ENCODE measurements at places on chromosomes 16 and 17.

DNA sequence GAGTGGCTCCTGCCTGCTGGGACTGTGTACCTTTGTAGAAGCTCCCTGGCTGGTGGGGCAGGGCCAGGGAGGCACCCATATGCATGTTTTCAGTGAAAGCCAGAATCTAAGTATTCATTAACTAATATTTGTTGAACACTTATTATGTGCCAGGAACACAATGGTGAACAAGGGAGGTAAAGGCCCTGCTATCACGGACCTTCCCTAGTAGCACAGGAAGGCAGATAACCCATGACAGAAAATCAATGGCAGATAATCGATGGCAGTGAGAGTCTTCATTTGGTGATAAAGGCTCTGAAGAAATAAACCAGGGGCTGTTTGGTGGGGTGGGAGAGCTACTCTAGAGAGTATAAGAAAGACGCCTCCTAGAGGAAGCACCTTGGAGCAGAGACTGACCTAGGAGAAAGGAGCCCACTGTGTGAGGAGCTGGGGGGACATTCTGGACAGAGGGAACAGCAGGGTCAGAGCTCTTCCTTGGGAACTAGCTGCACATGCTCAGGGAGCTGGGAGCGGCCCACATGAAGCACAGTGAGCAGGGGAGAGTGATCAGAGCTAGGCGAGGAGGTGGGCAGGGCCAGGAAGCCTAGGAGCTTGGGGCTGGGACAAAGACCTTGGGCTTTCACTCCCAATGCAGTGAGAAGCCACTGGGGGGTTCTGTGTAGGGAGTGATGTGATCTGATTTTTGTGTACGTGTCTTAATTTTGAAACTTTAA is 78.5 kb downstream of the SPECC1 start:
- DNase-seq = no peak

DNA sequence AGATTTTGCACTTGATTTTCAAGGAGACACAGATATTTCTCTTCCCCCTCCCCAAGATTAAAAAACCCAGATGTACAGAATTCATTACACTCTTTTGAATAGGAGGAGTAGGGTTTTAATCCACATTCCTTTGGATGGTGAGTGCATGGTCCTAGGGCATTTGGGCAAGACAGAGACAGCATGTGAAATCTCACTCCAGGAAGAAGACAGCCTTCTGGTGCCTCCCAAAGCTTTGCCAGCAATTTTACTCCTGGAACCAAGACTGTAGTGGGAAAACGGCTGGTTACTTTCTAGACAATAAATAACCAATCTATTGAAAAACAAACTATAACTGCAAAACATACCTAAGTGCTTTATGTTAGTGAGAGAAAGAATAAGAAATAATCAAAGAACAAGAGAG is 15.2 kb downstream of the TEX2 start:
- DNase-seq = no peak

- DNase-seq = no peak
Measured at GRCh38 chr16:85057212-85057889, 29.8 kb downstream of the KIAA0513 start.

- no peak for DNase-seq
Measured at GRCh38 chr16:23048164-23048563, 101.1 kb downstream of the USP31 start.

GRCh38 chr17:39671651-39672521 is 3.6 kb downstream of the PNMT start:
- no peak for DNase-seq

GRCh38 chr16:68083239-68083781 is 1.9 kb upstream of the NFATC3 start:
- DNase-seq = no peak

DNA sequence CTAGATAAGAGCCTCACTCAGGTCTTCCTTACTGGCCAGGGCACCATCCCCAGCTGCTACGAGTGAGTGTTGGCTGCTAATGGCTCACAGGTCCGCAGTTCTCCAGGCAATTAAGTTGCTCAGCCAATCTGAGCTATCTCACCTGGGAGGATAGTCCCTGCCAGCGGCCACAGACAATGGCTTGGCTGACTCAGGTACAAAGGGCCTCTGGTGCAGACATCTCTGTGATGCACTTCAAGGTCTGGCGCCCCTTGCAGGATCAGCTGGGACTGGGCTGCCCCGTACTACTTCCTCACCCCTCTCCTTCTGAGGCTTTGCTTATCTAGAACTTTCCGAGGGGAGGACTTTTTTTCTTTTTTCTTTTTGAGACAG is 49.2 kb upstream of the EMP2 start:
- no peak for DNase-seq

DNA sequence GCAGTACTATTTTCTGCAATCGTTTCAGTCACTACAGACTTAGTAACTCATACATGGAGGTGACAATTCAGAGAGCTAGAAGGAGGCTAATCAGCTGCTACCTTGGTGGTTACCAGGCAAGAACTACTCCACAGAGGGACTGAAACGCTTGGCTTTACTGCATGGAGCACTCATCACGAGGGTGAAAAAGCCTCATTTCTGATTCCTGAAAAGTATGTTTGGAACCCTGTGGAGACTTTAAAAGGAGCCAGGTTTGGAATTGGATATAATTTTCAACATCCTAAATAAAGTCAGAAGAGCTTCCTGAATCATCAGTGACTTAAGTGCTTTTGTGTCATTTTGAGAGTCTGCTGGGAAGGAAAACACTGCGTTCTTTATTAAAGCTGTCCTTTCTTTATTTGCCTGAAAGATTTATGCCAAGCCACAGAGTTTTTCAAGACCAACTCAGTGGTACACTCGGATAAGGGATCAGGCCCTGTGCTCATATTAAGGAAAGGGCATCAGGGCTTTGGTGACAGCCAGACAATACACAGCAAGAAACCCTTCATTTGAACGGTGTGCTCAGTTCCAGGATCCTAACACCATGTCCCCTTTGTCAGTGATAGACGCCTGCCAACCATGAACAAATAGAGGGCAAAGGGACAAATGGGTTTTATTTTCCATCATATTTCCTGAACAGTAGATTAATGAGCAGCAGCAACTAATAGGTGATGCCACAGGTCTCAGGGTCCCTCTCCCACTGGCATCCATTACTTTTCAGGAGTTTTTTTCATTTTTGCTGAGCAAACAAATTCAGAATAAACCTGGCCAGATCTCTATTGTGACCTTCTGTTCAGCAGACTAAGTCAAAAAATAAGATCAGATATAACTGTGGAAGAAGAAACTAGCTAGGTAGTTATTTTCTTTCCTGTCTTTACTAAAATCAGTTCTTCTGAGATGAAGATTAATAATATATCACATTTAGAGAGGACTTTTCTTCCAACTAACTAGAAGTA is 80.5 kb upstream of the CLEC18B start:
- DNase-seq = no peak

- DNase-seq = no peak
Measured at GRCh38 chr17:41687828-41688640, 651 bp upstream of the EIF1 start.

GRCh38 chr17:14334276-14334840 is 33.5 kb downstream of the HS3ST3B1 start:
- DNase-seq = no peak
